ENCODE measurements at places on chromosomes 1 and 21. TPM values are rescaled to one million over a fixed set of nuclear protein-coding genes. Genes with fewer than 3 reads are reported as not detected.

- DNase-seq = no peak
Measured at GRCh38 chr1:215459136-215459535, 108.0 kb upstream of the KCTD3 start.

DNA sequence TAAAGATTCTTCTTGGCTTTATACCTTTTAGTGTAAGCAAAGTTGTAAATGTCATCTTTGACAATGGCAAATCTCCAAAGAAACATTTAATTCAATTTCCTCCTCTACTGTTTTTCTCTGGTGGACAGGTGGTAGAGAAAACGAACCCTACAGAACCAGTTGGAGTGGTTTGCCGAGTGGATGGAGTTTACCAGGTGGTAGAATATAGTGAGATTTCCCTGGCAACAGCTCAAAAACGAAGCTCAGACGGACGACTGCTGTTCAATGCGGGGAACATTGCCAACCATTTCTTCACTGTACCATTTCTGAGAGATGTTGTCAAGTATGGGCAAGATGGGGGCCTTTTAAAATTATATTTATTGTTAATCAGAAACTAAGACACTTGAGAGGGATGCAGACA is 25.8 kb downstream of the UAP1 start:
- no peak for DNase-seq

DNA sequence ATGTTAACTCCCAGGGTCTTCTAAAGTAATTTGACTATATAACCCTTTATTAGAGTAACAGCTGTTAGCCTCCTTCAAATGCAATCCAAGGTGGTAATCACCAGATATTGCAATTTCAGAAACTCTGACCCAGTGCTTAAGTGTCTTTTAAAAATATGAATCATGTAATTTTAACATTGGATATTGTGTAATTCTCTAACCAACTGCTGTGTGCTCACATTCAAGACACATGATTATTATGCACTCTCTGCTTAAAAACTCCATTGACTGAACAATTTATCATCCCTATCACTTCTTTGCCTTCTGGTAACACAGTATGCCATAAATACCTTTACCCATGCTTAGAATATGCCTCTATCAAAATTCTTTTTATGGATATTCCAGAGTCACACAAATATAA is 537.4 kb upstream of the RGS18 start:
- DNase-seq = no peak

DNA sequence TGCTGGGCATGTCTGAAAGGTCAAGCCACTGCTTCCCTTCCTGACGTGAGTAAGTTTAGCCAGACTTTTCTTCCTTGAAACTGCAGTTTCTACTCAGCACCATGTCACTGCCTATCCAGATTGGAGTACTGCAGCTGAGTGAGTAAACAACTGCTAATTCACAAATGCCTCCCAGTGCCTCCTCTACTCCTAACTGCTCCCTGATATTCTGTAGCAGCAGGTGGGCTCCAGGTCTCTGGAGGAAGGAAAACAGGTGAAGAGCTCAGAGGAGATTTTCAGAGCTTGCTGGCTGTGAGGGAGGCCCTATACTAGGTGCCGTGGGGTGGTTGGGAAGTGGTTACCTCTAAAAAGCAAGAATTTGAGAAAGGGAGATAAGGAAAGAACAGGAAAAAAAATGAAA is 96.5 kb downstream of the KIF14 start:
- no peak for DNase-seq

DNA sequence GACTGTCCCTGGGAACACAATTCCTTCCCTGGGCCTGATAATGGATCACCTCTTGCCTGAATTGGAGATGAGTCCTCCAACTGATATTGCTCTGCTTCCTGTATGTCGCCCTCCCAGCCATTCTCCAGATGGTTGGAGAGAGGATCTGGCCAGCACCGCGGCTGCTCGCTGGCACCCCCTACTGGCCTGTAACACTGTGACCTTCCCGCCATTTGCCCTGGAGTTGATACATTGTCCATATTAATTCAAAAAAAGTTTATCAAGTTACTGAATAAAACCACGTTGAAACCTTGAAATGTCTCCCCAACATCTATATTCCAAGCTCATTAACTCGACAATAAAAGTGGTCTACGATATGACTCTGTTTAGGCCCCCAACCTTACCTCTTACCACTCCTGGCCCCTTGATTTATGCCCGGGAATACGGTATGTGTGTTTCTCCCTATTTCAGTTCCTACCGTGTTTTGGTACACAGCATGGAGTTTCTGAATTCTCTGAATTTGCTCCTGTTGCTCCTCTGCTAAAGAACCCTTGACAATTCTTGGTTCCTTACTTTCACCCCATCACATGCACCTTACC is 241.8 kb upstream of the KIAA0040 start:
- no peak for DNase-seq

DNA sequence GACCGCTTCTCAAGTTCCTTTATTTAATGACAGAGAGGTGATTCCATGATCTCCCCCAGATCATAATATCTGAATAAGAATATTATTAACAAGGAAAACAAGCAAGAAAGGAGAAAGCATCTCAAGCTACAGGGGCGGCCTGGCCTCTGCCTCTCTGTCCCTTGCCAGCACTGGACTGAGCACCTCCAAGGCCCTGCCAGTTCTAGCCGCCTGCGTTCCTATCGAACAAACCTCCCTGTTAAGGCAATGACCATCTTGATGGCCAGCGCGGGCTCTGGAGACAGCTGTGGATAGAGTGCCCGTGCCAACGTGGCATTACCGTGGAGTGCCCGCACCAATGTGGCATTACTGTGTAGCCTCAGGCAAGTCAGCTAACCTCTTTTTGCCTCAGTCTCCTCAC is 84.8 kb downstream of the NPHP4 start:
- DNase-seq = no peak

- no peak for DNase-seq
Measured at GRCh38 chr1:54809496-54810074, 8.5 kb upstream of the TTC22 start.

DNA sequence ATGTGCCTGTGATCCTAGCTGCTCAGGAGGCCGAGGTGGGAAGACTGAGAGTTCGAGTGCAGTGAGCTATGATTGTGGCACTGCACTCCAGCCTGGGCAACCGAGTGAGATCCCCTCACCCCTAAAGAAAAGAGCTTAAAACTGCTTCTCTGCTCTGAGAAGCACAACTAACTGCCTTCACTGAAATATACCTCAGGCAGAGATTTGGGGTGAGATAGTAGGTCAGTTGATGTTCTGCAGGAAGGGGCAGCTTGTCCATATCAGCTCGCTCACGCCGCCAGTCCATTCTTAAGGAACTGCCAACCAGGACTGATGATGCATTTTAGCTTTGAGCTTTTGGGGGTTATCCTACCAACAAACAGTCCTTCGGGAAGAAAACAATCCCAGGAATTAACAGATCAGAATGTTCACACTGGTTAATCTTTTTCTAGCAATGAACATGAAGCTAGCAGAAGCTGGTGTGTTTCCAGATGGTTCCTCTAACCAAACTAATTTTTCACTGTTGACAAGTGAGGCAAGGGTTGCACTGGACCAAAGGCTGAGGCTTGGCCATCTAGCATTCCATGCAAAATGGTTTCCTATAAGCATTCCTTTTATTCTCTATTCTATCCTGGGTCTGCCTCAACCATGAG is 31.6 kb downstream of the LHX4 start:
- no peak for DNase-seq

- no peak for DNase-seq
Measured at GRCh38 chr1:53320646-53321045, 7.2 kb downstream of the LRP8 start.

GRCh38 chr1:227459326-227459841 is 104.0 kb upstream of the ZNF678 start:
- DNase-seq = no peak

DNA sequence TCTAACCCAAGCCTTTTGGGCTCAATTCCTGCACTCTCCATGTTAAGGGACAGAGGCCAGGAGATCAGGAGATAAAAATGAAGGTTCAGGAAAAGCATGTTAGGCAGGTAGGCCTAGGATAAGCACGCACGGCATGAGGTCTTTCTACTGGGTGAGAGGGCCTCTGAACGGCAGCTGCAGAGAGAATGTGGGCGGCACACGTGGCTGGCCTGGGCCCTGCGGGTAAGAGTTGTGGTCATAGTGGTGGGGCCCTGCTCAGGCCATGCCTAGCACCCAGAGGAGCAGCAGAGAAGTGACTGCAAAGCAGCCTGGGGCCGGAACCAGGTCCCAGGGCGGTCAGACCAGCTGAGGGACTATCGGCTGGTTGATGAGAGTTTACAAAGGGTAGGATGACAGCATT is 7.5 kb upstream of the FOXO6 start:
- DNase-seq = peak; percentile 59

DNA sequence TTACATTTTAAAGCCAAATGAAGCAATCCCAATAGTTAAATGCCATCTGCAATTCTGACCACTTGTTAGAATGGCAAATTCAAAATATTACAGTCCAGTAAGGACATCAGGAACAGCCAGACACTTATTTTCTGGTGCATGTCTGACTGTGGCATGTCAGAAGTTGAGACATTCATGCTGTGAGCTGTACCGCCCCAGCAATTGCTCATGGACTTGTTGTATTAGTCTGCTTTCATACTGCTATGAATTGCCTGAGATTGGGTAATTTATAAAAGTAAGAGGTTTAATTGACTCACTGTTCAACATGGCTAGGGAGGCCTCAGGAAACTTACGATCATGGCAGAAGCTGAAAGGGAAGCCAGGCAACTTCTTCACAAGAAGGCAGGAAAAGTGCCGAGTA is 19.1 kb downstream of the DDAH1 start:
- DNase-seq = no peak

GRCh38 chr1:116971965-116972673 is 29.4 kb upstream of the CD101 start:
- no peak for DNase-seq

DNA sequence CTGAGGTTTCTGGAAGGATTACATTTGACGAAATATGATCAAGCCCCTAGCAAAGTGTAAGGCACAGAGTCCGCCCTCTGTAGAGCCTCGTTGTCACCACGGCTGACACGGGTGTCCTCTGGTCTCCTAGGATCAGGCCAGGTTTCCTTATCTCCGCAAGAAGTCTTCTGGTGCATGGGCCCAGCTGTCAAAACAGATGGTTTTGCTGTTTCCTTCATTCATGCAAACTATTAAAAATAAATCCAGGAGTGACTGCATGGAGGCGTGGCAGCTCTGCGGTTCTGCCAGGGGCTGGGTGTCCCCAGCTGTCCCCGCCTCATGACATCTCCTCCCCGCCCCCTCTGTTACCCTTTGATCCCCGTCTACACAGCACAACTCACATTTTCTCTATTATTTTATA is 209.0 kb downstream of the DYRK1A start:
- no peak for DNase-seq

GRCh38 chr1:204191456-204191855 is 4.8 kb downstream of the KISS1 start:
- DNase-seq = no peak

GRCh38 chr1:50060279-50060678 is 36.5 kb upstream of the AGBL4 start:
- no peak for DNase-seq

DNA sequence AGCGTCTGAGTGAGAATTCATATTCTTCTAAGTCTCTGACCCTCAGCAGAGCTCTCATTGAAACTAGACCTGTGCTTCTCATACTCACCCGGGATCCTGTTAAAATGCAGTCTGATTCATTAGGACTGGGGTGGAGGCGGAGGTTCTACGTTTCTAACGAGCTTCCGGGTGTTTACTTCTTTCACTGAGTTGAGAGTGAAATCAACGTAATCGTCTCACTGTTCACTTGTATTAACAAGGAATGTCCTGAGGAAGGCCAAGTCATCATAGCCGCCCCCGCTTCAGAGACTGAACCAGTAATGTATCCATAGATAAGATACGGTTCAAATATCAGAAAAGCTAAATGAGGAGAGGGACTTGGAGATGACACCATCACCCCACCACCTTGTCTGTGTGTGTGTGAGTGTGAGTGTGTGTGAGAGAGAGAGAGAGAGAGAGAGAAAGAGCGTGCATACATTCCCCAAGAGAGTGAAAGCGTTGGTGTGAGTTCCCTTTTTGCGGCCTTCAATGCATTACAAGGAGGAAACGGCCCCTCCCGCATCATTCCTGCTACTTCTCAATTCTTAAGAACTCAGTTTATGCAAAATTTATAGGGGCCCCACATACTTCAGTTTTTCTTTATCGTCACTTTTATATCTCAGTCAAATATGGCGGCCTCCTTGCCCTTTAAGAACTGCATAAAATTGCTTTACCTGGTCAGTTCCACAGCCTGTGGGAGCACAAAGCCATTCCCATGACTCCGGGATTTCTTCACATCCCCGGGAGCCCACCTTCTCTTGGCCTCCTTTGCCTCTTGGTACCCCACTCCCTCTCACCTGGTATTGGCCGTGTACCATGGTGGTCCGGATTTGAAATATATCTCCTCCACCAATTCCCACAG is 19.8 kb downstream of the KMO start:
- DNase-seq = peak; percentile 46

- no peak for DNase-seq
Measured at GRCh38 chr1:172827301-172827700, 168.4 kb downstream of the FASLG start.

GRCh38 chr1:109208394-109208793 is 5.3 kb upstream of the SARS1 start:
- no peak for DNase-seq

- no peak for DNase-seq
Measured at GRCh38 chr1:158509471-158510156, 37.6 kb downstream of the OR10R2 start.

DNA sequence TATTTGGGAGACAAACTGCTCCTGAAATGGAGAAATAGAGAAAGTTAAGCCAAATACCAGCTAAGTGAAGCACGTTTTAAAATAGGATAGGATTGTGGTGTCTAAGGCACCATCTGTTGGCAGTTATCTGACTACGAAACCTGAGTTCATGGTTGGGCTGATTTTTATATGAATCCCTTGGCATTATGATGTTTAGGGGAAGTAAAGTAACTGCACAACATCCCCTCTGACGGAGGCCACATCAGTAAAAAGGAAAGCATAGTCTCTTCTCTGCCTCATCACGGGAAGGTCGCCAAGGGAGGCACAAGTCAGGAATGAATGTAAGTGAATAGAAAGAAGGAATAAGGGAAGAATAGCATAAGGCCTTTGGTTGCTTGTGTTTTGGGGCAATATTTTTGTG is 128.0 kb downstream of the PRRX1 start:
- no peak for DNase-seq

DNA sequence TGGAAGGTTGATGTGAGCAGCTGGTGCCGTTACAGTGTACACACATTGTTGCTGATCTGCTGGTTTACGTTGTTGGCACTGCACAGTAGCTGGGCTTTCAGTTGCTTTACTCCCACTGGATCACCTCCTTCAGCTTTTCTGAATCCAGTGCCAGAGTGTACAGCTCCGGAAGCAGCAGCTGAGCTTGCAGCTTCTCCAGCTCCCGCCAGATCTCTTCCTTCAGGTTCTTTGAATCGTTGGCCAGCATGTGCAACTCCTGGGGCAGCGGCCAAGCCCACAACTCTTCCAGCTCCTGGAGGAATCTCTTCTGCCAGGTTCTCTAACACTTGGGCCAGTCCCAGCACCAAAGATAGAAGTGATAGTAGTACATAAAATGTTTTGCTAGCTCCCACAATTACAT is 149.7 kb upstream of the RRP15 start:
- no peak for DNase-seq

Gene RGS18
- total RNA-seq = not detected

Gene TCHH
- not detected for total RNA-seq

Gene RNU1-4
- total RNA-seq = 2,403 TPM

Gene INAVA
- total RNA-seq = 14.0 TPM

Gene AKR7A3
- 1.1 TPM for total RNA-seq

Gene GPA33
- total RNA-seq = 0.21 TPM

Gene IFI44
- 79.2 TPM for total RNA-seq

Gene DNAH14
- 3.7 TPM for total RNA-seq

Gene C1orf87
- total RNA-seq = not detected

Gene FMOD
- 0.26 TPM for total RNA-seq

Gene FBXO28
- total RNA-seq = 20.5 TPM

Gene TMPRSS3
- 1.2 TPM for total RNA-seq

Gene LCE1E
- total RNA-seq = 3.7 TPM
